Fibroblast of lung (primary cell): ENCODE measurements at places on chromosomes 6 and 20.

- DNase-seq, result no peak
These were observed 24.6 kb downstream of the RIMS4 start for GRCh38 chr20:44785768-44786167.

DNA sequence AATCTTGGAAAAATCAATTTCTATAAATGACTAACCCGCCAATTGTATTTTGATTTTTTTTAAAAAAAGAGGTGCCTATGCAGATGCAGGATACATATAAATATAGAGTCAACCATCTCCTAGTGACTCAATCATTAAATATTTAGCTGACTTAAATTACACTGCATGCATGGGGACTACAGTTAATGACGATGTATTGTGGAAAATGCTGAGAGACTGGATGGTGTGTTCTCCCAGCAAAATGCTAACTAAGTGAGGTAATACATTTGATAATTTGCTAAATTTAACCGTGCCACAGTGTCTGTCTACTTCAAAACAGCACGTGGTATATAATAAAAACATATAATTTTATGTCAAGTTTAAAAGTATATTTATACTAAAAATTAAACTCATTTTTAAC lies 341.6 kb downstream of the PRKN start:
- peak; percentile 85 for DNase-seq

- no peak for DNase-seq
These were observed 80.6 kb downstream of the ATG5 start for GRCh38 chr6:106244931-106245330.

- no peak for DNase-seq
These were observed 290.0 kb downstream of the PAX1 start for GRCh38 chr20:21995461-21995860.

DNA sequence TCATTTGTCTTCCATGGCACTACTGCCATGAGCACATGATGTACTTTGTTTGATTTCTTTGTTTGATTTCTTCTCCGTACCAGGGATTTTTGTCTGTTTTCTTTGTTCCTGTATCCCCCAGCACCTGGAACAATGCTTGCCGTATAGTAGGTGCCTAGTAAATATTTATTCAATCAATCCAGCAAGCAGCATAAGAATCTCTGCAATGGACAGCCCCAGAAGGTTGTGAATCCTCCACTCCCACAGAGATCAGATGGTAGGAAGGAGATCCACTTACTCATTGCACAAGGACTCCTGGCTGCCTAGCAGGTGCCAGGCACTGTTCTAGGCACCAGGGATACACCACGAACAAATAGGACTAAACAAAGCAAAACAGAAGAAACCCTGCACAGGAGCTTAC lies 6.7 kb upstream of the SYNJ2 start:
- DNase-seq, result no peak

DNA sequence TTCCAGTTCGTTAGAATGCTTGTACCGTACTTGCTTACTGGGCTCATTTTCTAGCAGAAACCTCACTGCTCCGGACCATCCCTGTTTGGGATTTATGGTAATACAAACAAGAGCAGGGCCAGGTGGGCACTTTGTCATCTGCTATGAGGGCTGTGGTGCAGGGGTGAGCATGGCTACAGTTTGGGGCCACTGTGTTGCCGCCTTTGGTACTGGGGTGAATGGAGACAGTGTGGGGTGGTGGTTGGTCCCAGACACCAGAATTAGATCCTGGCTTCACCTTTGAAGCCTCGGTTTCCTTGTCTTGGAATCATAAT lies 95.0 kb downstream of the TOX2 start:
- DNase-seq, result no peak

DNA sequence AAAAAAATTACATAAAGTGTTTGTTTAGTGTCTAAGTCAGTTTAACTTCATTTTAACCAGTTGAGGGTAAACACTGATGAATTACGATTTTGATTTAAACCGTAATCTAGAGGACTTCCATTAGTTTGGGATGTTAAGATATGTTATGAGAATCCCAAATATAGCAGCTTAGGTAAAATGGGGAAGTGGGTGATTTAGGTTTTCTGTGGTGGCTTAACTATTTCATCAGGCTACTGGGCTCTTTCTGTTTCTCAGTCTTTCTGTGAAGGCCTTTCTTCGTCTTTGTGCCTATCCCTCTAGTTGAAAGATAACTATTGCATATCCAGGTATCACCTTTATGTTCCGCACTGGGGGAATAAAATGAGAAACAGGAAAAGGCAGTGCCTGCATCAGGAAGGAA lies 27.9 kb downstream of the CENPW start:
- no peak for DNase-seq

- DNase-seq, result no peak
These were observed 154.5 kb downstream of the MMS22L start for GRCh38 chr6:97128507-97128906.

DNA sequence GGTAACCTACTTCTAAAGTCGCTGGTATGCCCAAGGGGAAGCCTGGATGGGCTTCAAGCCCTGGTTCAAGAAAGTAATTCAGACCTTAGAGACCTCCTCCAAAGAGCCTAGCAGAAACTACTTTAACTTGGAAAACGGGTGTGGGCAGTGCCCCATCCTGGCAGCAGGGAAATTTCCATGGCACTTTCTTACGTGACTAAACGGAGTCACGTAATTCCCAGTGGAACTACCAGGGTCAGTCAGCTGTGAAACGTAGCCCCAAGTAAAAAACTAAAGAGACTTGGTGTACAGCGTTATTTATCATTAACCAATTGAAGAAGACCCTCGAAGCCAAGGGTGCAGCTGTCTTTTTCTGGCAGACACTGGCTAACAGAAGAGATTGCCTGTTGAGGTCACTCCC lies 114.0 kb downstream of the RCAN2 start:
- no peak for DNase-seq

DNA sequence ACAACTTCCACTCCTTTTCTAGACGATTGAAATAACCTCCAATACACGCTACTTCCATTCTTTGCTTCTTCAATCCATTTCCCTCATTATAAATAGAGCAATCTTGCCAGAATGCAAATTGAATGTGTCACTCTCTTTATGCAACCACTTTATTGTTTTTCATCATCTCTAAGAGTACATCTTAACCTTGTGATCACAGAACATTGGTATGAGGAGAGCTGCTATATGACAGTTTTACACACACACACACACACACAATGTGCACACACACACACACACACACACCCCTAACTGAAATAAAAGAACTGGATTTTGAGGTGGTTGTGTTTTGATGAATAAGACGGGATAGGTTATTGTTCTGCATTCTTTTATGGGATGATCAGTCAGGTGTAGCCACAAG lies 187.0 kb downstream of the HDGFL1 start:
- peak; percentile 52 for DNase-seq

DNA sequence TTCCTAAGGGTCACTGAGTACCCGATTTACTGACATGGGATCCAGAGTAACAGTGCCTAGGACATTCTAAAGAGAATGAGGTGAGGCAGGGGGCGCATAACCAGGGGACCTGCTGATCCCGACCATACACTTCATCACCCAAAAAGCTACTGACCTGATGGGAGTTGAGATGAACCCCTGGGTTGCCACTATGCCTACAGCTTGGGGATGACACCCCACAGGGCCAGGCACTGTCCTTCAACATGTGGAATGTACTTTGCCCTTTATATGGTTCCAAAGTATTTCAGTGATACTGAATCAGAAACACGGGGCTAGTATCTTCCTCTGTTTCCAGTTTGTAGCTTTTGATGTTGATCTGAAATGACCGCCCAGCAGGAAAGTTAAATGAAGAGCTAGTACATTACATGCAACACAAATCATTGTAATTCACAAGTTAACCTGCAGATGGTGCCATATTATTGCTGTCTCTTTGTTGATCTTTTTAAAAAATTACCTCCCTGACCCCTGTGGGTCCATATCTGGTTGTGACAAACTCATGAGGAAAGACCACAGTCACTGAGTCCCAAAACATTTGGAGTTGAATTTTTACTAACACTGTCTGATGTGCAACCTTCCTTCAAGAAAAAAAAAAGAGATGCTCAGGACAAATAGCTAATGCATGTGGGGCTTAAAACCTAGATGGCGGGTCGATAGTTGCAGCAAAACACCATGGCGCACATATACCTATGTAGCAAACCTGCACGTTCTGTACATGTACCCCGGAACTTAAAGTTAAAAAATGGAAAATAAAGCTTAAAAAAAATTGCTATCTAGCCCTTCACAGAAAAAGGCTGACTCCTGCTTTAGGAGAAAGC lies 42.7 kb upstream of the GCNT2 start:
- DNase-seq, result peak; percentile 28

DNA sequence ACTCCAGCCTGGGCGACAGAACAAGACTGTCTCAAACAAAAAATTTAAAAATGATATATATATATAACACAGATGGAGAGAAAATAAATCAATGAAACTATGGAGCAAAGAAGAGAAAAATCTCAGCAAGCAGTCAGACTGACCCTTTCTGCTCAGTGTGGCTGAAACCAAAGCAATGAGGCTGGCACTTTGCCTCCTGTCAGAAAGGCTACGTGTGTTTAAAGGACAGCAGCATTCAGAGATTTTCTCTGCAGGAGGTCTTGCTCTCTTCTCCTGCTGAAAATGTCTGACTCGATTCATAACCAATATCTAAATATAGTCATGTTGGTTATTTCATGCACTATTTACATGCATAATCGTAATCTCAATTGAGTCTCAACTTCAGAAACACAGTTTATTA lies 527.0 kb upstream of the JARID2 start:
- no peak for DNase-seq

DNA sequence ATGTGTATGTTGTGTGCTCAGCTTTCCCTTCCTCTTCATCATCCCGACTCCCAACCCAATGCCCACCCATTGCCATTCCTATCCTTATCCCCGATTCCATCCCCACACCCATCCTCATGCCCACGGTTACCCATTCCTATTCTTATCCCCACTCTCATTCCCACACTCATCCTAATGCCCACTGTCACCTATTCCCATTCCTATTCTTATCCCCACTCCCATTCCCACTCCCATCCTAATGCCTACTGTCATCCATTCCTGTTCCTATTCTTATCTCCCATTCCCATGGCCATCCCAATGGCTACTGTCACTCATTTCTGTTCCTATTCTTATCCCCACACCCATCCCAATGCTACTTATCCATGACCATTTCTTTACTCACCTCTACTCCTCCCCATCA lies 254.1 kb downstream of the DHX35 start:
- DNase-seq, result no peak

- DNase-seq, result no peak
These were observed 144.3 kb downstream of the F13A1 start for GRCh38 chr6:6176127-6176526.
